NCI-H345 (cell line): ENCODE measurements at places on chromosomes 11 and 22.

GRCh38 chr22:29103121-29103520 is 30.3 kb downstream of the KREMEN1 start:
- no peak for DNase-seq

DNA sequence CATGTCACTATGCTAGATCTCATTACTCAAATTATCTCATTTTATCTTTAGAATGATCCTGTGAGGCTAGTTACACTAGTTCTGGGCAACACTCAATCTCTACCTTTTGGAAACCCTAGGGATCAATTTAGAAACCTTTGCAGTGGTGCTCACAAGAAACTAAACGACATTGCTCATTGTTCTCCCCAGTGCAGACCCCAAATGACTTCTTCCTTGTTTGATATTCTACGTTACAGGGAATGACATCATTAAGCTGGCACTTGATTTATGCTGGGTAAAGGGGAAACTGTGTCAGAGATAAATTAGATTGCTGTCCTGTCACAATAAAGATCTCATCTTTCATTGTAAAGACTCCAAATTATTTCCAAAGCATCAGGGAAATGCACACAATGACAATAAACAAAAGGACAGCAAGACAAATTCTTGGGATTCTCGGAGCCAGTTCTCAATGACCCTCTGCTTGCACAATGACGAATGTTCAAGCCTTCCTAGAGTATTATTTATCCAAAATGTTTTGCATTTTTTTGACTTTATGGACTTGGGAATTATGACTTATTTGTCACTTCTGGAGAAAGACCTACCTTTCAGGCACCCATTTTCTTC is 1121.8 kb upstream of the TENM4 start:
- no peak for DNase-seq

DNA sequence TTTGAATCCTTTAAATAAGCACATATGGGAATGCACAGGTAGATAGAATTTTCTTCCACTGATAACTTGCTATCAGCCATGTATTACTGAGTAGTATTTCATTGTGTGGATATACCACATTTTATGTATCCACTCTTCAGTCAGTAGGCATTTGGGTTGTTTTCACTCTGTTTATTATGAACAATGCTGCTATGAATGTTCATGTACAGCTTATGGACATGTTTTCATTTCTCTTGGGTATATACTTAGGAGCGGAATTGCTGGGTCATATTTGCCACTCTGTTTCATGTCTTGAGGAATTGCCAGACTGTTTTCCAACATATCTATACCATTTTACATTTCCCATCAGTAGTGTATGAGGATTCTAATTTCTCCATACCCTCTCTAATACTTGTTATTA is 63.8 kb downstream of the ZNRF3 start:
- no peak for DNase-seq

- DNase-seq: no peak
Observed at GRCh38 chr22:24129263-24129651, 52.0 kb upstream of the SUSD2 start.

- DNase-seq: peak; percentile 44
Observed at GRCh38 chr11:111500481-111500880, 11.7 kb downstream of the BTG4 start.

- no peak for DNase-seq
Observed at GRCh38 chr11:118792570-118793124, 1.7 kb upstream of the DDX6 start.

GRCh38 chr22:48249713-48250268 is 1487.3 kb downstream of the TBC1D22A start:
- no peak for DNase-seq

GRCh38 chr11:110614031-110614430 is 98.2 kb downstream of the ARHGAP20 start:
- DNase-seq: no peak

GRCh38 chr11:127288926-127289325 is 288.4 kb upstream of the KIRREL3 start:
- DNase-seq: no peak

- no peak for DNase-seq
Observed at GRCh38 chr11:32172848-32173834, 82.3 kb downstream of the RCN1 start.
